ENCODE measurements at places on chromosomes 11 and 22.

DNA sequence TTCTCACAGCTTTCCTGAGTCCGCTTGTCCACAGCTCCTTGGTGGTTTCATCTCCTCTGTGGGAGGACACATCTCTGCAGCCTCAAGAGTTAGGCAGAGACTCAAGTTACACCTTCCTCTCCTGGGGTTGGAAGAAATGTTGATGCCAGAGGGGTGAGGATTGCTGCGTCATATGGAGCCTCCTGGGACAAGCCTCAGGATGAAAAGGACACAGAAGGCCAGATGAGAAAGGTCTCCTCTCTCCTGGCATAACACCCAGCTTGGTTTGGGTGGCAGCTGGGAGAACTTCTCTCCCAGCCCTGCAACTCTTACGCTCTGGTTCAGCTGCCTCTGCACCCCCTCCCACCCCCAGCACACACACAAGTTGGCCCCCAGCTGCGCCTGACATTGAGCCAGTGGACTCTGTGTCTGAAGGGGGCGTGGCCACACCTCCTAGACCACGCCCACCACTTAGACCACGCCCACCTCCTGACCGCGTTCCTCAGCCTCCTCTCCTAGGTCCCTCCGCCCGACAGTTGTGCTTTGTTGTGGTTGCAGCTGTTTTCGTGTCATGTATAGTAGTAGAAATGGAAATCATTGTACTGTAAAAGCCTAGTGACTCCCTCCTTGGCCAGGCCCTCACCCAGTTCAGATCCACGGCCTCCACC is 11.7 kb downstream of the RASD2 start:
- DNase-seq, result peak; percentile 89

DNA sequence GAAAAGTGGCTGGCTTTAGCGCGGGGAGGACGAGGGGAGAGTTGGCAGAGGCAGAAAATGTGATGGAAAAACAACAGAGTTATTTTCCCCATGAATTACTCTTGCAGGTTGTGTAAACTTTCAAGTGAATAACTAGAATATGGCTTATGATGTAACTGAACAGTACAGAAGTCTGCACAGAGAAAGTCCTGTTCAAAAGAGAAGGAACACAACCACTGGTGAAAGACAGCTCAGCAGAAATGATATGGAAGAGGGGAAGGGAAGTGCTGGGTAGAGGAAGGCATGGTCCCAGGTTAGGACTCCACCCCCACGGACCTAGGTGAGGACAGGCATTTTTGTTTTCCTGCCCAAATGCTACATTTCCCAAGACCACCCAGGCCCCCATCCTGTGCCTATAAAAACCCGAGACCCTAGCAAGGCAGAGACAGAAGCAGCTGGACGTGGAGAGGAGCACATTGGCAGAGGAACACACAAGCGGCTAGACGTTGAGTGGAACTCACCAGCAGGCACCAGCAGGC is 77.7 kb downstream of the MAML2 start:
- no peak for DNase-seq

DNA sequence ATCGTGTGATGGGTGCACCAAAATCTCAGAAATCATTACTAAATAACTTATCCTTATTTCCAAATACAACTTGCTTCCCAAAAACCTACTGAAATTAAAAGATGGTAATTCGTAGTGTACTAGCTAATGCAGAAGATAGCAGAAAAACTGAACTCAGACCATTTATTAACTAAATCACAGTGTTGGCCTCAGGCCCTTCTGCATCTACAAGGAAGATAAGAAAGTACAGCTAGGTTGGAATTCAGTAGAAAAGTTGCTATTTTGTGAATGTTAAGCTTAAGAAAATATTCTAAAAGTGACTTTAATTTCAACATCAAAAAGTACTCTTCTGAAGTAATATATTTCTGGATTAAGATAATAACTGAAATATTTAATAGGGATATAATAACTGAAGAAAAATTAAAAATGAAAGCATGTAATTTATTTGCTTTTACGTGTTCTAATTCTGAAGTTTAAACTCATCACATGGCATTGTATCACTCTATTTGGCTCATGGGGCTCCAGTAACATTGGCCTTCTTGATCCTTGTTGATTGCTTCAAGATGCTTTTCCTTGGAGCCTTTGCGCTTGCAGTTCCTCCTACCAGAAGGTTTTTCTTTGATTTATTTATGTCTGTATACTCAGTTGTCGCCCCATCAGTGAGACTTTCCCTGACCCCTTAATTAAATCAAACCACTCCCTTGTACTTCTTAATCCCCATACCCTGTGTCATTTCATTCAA is 847.9 kb upstream of the ANO3 start:
- DNase-seq, result no peak

- DNase-seq, result peak; percentile 55
Measured at GRCh38 chr11:118845369-118845768, 38.3 kb upstream of the CXCR5 start.

GRCh38 chr11:2213384-2213842 is 41.8 kb upstream of the TH start:
- DNase-seq, result peak; percentile 92

All from SW480 (cell line).